Calu3 (cell line): ENCODE measurements at places on chromosomes 3 and 15. TPM values are rescaled to one million over a fixed set of nuclear protein-coding genes. Genes with fewer than 3 reads are reported as not detected.

The PLCH1 gene
- total RNA-seq: 11.6 and 13.4 TPM in 2 replicates

- no peak for DNase-seq
- no peak overlapping the region for H3K4me3 ChIP-seq
- H3K27ac ChIP-seq: no peak overlapping the region
- H3K36me3 ChIP-seq: peaks cover 4% of the 10 kb centered on the region
These were observed 14.6 kb downstream of the MAP2K5 start for GRCh38 chr15:67556976-67557570.

DNA sequence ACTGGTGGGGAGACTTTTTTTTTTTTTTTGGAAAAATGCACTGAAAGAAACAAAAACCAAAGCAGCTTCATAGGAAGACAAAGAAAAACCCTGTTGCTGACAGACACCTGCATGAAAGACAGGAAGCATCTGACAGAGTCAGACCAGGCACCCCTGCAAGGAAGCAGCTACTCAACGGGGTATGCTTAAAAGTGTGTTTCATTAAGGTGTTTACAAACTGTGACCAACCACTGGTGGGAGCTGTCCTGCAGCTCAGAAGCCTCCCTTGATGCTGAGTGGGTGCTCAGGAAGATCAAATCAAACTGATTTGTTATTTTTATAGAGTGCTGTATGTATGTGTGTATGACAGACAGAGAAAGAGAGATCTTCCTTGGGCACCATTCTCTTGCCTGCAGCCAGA lies 34.7 kb upstream of the AGBL1 start:
- no peak for DNase-seq
- H3K36me3 ChIP-seq: no peaks in the 10 kb centered on the region
- peaks cover 38% of the 10 kb centered on the region for H3K27me3 ChIP-seq
- H3K27ac ChIP-seq: no peak overlapping the region
- no peaks in the 10 kb centered on the region for H3K4me1 ChIP-seq

The P2RY1 gene
- total RNA-seq: 19.6 and 21.0 TPM in 2 replicates

The C3orf80 gene
- 2.5 and 3.0 TPM in 2 replicates for total RNA-seq

GRCh38 chr3:123518892-123519485 lies 65.9 kb downstream of the HACD2 start:
- no peak overlapping the region for H3K27ac ChIP-seq
- DNase-seq: no peak
- peaks cover under 1% of the 10 kb centered on the region for H3K36me3 ChIP-seq

The CELF6 gene
- 0.19 and 0.42 TPM in 2 replicates for total RNA-seq

DNA sequence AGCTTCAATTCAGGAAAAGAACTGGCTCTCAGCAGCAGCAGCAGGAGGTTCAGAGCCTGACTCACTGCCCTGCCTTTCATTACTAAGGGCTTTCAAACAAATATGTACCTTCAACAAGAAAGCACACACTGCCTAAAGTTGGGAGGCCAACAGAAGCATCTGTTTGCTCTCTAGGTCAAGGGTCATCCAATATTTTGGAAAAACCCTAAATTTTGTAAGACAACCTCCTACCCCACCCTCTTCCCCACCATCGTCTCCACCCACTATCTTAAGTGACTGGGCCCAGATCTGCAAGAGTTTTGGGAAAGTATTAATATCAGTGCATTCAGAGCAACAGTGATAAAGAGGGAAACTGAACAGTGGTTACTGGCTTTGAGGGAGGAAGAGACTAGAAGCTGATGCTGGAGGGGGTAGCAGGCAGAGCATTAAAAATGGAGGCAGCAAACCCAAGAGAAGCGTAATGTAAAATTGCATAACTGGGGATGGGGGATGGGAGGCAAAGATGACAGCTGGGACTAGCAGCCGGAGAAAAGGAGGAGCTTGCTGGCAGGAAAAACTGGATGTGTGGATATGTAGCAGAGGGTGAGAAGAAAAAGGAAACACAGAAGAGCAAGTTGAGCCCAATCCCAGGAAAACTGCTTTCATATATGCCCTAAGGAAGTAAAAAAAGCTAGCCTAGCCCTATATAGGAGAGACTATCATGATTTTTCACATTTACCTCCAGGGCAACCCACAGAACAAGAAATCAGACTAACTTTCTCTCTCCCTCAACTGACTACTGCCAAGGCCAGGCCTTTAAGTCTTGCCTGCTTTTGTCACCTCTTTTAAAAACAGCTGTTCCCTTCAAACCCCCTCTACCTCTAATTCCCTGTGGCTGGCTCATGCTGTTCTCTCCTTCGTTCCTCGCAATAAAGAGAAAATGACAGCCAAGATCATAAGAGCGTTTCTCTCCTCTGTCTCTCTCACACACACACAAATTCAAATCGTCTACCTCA lies 31.4 kb downstream of the NPTN start:
- H3K36me3 ChIP-seq: no peaks in the 10 kb centered on the region
- H3K27ac ChIP-seq: no peak overlapping the region
- no peak overlapping the region for H3K4me3 ChIP-seq
- peaks cover 12% of the 10 kb centered on the region for H3K4me1 ChIP-seq
- H3K27me3 ChIP-seq: no peaks in the 10 kb centered on the region

The UBL7 gene
- total RNA-seq: 38.5 and 43.8 TPM in 2 replicates

DNA sequence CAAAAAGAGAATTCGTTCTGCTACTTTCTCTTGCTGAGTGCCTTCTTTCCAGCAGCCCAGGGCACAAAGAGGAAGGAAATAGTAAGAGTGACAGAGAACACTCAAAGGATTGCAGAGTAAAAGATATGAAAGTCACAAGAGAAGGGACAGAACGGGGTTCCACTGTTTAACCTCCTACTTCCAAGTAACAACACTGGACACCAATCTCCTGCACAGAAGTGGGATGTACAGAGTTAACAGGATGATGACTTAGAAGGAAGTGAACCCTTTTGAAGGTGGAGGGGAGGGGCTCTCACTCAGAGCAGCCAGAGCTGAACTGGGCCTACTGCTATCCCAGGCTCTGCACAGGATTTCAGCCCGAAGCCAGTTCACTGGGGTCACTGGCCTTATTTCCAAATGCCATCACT lies 130.1 kb upstream of the PRICKLE2 start:
- H3K36me3 ChIP-seq: no peaks in the 10 kb centered on the region
- H3K27me3 ChIP-seq: no peaks in the 10 kb centered on the region
- peaks cover 24% of the 10 kb centered on the region for H3K4me1 ChIP-seq
- no peak for DNase-seq

GRCh38 chr3:69320871-69321271 lies 65.0 kb downstream of the FRMD4B start:
- H3K36me3 ChIP-seq: no peaks in the 10 kb centered on the region
- H3K27ac ChIP-seq: no peak overlapping the region
- H3K4me3 ChIP-seq: no peak overlapping the region
- H3K27me3 ChIP-seq: no peaks in the 10 kb centered on the region
- peaks cover 9% of the 10 kb centered on the region for H3K4me1 ChIP-seq

The HYKK gene
- total RNA-seq: 11.6 and 15.7 TPM in 2 replicates

GRCh38 chr15:100090411-100090810 lies 251.4 kb downstream of the ADAMTS17 start:
- no peak overlapping the region for H3K4me3 ChIP-seq
- DNase-seq: no peak
- no peaks in the 10 kb centered on the region for H3K27me3 ChIP-seq
- H3K36me3 ChIP-seq: no peaks in the 10 kb centered on the region
- H3K27ac ChIP-seq: no peak overlapping the region
- no peaks in the 10 kb centered on the region for H3K4me1 ChIP-seq

GRCh38 chr3:16498130-16498890 lies 15.2 kb downstream of the RFTN1 start:
- H3K4me1 ChIP-seq: no peaks in the 10 kb centered on the region
- no peak overlapping the region for H3K4me3 ChIP-seq
- H3K36me3 ChIP-seq: no peaks in the 10 kb centered on the region
- H3K27me3 ChIP-seq: peaks cover 23% of the 10 kb centered on the region
- H3K27ac ChIP-seq: no peak overlapping the region

- H3K4me1 ChIP-seq: no peaks in the 10 kb centered on the region
- no peak overlapping the region for H3K27ac ChIP-seq
- H3K36me3 ChIP-seq: no peaks in the 10 kb centered on the region
- no peak overlapping the region for H3K4me3 ChIP-seq
- no peak for DNase-seq
These were observed 35.1 kb downstream of the CTXND1 start for GRCh38 chr15:80216911-80217310.

DNA sequence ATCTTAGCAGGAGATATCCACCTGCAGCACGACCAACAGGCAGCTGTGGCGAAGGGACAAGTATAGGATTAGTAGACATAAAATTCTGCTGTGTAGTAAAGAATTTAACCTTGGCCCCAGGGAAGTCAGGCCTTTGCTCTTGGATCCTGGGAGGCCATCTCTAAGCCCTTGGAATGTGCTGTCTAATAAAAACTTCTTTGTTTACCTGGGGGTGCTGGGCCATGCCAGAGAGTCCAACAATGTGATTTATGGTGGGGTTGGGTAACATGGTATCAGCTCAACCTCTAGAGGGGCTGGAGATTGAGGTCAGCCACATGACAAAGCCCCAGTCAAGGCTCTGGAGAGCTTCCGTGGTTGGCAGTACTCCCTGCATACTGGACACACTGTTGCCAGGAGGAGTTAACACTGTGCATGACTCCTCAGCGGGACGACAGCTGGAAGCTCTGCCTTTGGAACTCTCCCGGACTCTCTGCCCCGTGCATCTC lies 52.4 kb downstream of the HEG1 start:
- no peaks in the 10 kb centered on the region for H3K36me3 ChIP-seq
- no peak overlapping the region for H3K4me3 ChIP-seq
- no peaks in the 10 kb centered on the region for H3K27me3 ChIP-seq
- DNase-seq: no peak
- peaks cover 9% of the 10 kb centered on the region for H3K4me1 ChIP-seq
- H3K27ac ChIP-seq: no peak overlapping the region

The CCR3 gene
- total RNA-seq: 0.17 TPM in 1 of 2 replicates, not detected in the other

- no peak overlapping the region for H3K27ac ChIP-seq
- H3K4me1 ChIP-seq: peaks cover 9% of the 10 kb centered on the region
- H3K4me3 ChIP-seq: no peak overlapping the region
- no peak for DNase-seq
- H3K27me3 ChIP-seq: no peaks in the 10 kb centered on the region
These were observed 31.0 kb downstream of the CTDSPL2 start for GRCh38 chr15:44458429-44458828.

The HRG gene
- total RNA-seq: 0.17 and 0.40 TPM in 2 replicates

- no peak overlapping the region for H3K4me3 ChIP-seq
- H3K27ac ChIP-seq: no peak overlapping the region
- peaks cover 6% of the 10 kb centered on the region for H3K4me1 ChIP-seq
- no peaks in the 10 kb centered on the region for H3K36me3 ChIP-seq
These were observed 15.2 kb downstream of the CDIN1 start for GRCh38 chr15:36594556-36595090.

DNA sequence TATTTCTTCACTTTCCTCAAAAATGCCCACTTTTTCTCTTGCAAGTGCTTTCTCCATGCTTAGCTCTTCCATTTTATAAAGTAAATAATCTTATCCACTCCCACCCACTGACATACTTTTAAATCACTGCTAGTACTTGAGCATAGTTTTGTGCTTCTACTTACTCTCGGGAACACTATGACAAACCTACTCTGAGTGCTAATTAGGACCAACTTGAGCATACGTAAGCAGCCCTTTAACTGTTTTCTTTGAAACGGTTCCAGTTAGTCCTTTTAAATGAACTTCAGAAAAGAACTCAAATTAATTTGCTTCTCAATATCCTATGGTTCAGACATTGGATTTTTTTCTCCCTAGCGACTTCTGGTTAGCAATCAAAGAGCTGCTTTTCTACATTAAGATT lies 280.0 kb upstream of the SOX2 start:
- H3K27me3 ChIP-seq: no peaks in the 10 kb centered on the region
- DNase-seq: no peak
- H3K4me3 ChIP-seq: no peak overlapping the region
- H3K4me1 ChIP-seq: no peaks in the 10 kb centered on the region
- H3K27ac ChIP-seq: no peak overlapping the region
- no peaks in the 10 kb centered on the region for H3K36me3 ChIP-seq

- H3K27me3 ChIP-seq: no peaks in the 10 kb centered on the region
- no peak for DNase-seq
- H3K4me3 ChIP-seq: no peak overlapping the region
- H3K27ac ChIP-seq: no peak overlapping the region
- H3K4me1 ChIP-seq: peaks cover 13% of the 10 kb centered on the region
- no peaks in the 10 kb centered on the region for H3K36me3 ChIP-seq
These were observed 29.4 kb downstream of the GPR176 start for GRCh38 chr15:39890621-39891020.

- no peaks in the 10 kb centered on the region for H3K36me3 ChIP-seq
- no peaks in the 10 kb centered on the region for H3K4me1 ChIP-seq
- DNase-seq: no peak
- H3K27ac ChIP-seq: no peak overlapping the region
These were observed 41.9 kb upstream of the SPESP1 start for GRCh38 chr15:68888419-68888818.

GRCh38 chr3:123695152-123695551 lies 110.3 kb upstream of the HACD2 start:
- H3K4me1 ChIP-seq: no peaks in the 10 kb centered on the region
- no peak for DNase-seq
- no peak overlapping the region for H3K4me3 ChIP-seq
- H3K36me3 ChIP-seq: no peaks in the 10 kb centered on the region
- no peak overlapping the region for H3K27ac ChIP-seq

DNA sequence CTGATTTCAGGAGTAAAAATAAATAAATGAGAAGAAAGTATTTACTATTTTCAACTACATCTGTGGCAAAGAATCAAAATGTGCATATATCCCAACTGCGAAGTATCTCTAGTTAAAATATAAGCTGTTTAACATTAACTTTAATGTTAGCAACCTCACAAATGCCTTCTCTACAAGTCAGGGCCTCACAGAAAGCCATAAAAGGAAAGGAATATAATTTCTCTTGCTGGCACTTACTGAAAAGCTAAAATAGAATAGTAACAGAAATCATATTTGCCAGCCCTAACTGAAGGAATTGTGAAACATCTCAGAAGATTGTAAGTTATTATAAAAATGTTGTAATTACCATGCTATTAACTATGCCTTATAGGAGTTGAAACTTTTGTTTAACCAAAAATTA lies 65.1 kb upstream of the MBNL1 start:
- peaks cover 16% of the 10 kb centered on the region for H3K4me1 ChIP-seq
- H3K4me3 ChIP-seq: peak overlapping the region; percentile 31
- DNase-seq: no peak
- peak overlapping the region; percentile 71 for H3K27ac ChIP-seq
- no peaks in the 10 kb centered on the region for H3K27me3 ChIP-seq

The GOLGA6L4 gene
- 2.0 and 3.2 TPM in 2 replicates for total RNA-seq

GRCh38 chr3:21067031-21067813 lies 683.8 kb downstream of the ZNF385D start:
- no peak for DNase-seq
- no peaks in the 10 kb centered on the region for H3K36me3 ChIP-seq
- H3K27me3 ChIP-seq: no peaks in the 10 kb centered on the region
- H3K4me1 ChIP-seq: no peaks in the 10 kb centered on the region
- H3K4me3 ChIP-seq: no peak overlapping the region
- no peak overlapping the region for H3K27ac ChIP-seq

DNA sequence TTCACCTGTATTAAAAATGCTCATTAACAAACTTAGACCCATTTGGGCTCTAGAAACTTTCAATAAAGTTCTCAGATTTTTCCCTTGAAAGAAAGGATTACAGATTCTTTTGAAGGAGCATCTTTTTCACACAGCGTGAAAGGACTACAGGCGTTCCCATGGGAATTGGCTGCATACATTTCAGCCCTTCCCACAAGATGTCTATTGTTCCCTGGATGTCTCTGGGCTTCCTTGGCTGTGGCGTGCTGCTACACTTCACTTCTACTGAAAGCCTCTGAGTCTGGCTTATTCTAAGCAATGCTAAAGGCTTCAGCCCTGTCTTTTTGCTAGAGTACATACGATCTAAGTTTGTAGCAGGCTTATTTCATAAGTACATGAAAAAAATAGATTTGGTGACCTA lies 1.4 kb downstream of the VEPH1 start:
- peak overlapping the region; percentile 95 for H3K27ac ChIP-seq
- H3K27me3 ChIP-seq: no peaks in the 10 kb centered on the region
- H3K4me1 ChIP-seq: peaks cover 72% of the 10 kb centered on the region
- no peak for DNase-seq
- no peak overlapping the region for H3K4me3 ChIP-seq
